ENCODE measurements at places on chromosomes 11 and 22.
A peak's percentile ranks its signal among the peaks of the same experiment; 100 is the strongest.

DNA sequence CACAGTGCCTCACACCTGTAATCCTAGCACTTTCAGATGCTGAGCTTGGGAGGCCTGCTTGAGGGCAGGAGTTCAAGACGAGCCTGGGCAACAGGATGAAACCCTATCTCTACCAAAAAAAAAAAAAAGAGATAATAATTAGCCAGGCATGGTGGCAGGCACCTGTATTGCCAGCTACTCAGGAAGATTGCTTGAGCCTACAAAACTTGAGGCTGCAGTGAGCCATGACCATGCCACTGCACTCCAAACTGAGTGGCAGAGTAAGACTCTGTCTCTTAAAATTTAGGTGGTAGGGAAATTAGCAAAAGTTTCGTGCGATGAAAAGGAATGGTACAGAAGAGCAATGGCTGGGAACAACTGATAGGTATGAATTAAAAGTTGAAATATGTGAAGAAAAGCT, 18.0 kb downstream of the ST13 start:
- peaks cover 8% of the 10 kb centered on the region for H3K4me1 ChIP-seq
- H3K36me3 ChIP-seq: peaks cover 8% of the 10 kb centered on the region
- H3K4me3 ChIP-seq: no peak overlapping the region
- no peak overlapping the region for H3K27ac ChIP-seq
- H3K27me3 ChIP-seq: no peaks in the 10 kb centered on the region
- DNase-seq: no peak

DNA sequence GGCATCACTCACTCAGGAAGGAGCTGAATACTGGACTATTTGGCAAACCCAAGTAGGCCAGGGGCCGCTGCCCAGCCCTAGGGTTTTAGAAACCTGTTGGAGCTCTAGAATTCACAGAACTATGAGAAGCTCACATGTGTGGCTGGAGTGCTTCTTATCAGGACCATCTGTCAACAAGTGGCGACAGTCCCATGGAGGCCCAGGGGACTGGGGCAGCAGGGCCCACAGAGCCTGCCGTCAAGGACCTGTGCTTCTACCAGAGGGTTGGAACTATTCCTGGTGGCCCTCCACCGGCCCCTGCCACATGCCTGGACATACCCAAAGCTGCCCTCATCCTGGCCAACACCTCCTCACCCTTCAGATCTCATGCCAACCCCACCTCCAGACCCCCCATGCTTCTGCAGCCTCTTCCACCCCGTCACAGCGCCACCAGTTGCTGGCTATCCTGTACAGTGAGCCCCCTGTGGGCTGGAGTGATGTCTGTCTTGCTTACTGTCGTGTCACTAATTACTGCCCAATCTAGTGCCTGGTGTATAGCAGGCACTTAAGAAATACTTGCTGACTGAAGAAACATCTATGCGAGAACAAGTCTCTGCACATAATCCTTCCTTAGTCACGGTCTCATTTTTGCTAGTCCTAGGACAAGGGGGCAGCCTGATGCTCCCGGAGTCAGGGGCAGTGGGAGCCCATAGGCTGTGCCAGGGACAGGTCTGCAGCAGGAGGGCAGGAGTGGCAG, 27.2 kb upstream of the RASL10A start:
- H3K27ac ChIP-seq: peak overlapping the region; percentile 54
- peaks cover 46% of the 10 kb centered on the region for H3K36me3 ChIP-seq
- no peak overlapping the region for H3K4me3 ChIP-seq
- DNase-seq: peak; percentile 60
- H3K27me3 ChIP-seq: no peaks in the 10 kb centered on the region

DNA sequence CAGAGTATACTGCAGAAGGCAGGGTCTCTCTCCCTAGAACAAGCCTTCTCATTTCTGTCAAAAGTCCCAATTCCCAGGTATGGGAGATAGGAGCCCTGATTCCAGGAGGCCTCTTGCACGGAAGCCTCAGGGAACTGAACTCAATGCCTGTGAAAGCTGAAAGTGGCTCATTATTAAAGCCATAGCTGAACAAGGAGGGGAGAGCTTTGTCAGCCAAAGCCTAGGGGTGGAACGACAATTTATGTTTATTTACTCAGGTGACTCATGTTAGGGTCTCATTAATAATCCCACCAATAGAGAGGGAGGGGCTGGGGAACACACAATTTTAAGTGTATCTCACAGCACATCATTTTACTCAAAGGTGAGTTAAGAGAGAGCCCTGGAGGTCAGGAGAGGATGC, 44.9 kb downstream of the DSCAML1 start:
- H3K4me1 ChIP-seq: peaks cover 38% of the 10 kb centered on the region
- DNase-seq: no peak
- no peaks in the 10 kb centered on the region for H3K27me3 ChIP-seq
- H3K36me3 ChIP-seq: no peaks in the 10 kb centered on the region
- no peak overlapping the region for H3K27ac ChIP-seq
- H3K4me3 ChIP-seq: no peak overlapping the region

- no peak overlapping the region for H3K27ac ChIP-seq
- peaks cover 33% of the 10 kb centered on the region for H3K4me1 ChIP-seq
- H3K27me3 ChIP-seq: no peaks in the 10 kb centered on the region
- no peak overlapping the region for H3K4me3 ChIP-seq
- no peak for DNase-seq
Measured at GRCh38 chr22:46897246-46897623, 134.8 kb downstream of the TBC1D22A start.

DNA sequence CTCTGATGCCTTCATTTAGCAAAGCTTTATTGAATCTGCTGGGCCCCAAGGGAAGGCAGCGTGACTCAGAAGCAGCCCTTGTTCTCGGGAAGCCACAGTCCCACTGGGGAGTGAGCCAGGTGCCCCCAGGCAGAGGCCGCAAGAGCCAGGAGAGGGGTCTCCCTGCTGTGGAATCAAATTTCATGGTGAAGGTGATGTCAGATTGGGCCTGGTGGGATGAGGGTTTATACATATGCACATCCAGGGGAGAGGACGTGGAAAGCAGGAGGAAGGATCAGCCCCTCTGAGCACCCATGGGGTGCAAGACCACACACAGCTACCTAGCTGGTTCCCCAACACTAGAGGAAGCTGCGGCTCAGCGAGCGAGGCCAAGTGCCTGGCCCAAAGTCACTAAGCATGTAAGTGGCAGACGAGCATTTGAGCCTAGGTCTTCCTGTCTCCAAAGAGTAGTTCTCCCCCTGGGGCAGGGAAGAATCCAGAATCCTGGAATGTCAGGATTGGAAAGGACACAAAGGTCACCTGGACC, 2.0 kb downstream of the SYNGR1 start:
- no peak overlapping the region for H3K4me3 ChIP-seq
- no peak overlapping the region for H3K27ac ChIP-seq
- DNase-seq: no peak
- H3K36me3 ChIP-seq: no peaks in the 10 kb centered on the region
- peaks cover 27% of the 10 kb centered on the region for H3K27me3 ChIP-seq

GRCh38 chr11:45156741-45157140, 10.3 kb downstream of the PRDM11 start:
- H3K36me3 ChIP-seq: no peaks in the 10 kb centered on the region
- no peak overlapping the region for H3K4me3 ChIP-seq
- no peak overlapping the region for H3K27ac ChIP-seq
- no peak for DNase-seq
- H3K27me3 ChIP-seq: no peaks in the 10 kb centered on the region

DNA sequence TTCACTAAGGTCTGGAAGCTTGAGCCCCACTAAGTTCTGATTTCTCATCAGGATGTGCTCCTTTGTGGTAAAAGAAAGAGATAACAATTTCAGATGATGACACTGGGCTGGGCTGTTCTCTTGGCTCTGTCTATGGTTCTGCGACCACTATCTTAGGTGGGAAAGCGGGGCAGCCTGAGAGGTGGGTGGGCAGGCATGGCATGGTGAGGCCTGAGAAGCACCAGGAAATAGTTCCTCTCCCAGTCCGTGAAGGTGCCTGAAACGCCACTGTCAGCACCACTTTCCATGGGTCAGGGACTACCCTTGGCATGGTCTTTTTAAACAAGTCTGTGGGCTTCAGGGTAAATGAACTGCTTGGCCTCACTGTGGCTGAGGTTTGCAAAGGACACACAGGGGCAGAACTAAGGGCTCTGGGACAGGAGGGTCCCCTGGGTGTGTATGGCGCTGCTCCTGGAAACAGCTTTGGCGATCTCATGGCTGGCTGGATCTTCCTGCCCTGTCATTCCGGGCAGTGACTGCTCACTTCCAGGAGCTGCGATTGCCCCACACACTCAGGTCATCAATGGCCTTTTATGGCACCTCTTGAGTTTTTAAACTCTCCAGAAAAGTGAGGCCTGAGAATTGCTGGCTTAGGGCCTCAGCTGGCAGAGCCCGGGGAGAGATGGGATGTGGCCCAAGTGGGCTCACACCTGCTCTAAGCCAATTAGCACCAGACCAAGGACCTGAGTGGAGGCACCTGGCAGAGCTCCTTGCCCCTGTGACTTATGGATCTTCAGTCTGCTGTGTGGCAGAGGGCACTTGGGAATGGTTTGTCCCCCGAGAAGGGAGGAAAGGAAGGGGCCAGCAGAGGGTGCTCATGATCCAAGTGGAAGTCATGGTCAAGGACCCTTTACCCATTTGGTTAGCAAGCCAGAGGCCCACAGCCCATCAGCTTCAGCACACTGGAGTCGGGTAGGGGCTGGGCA, 55.6 kb upstream of the LYVE1 start:
- no peak overlapping the region for H3K27ac ChIP-seq
- peaks cover 27% of the 10 kb centered on the region for H3K27me3 ChIP-seq
- no peaks in the 10 kb centered on the region for H3K4me1 ChIP-seq
- DNase-seq: peak; percentile 37
- no peaks in the 10 kb centered on the region for H3K36me3 ChIP-seq

GRCh38 chr11:116167706-116168458, 604.9 kb downstream of the BUD13 start:
- no peak for DNase-seq
- no peaks in the 10 kb centered on the region for H3K4me1 ChIP-seq
- H3K36me3 ChIP-seq: no peaks in the 10 kb centered on the region
- H3K27me3 ChIP-seq: no peaks in the 10 kb centered on the region
- no peak overlapping the region for H3K4me3 ChIP-seq

DNA sequence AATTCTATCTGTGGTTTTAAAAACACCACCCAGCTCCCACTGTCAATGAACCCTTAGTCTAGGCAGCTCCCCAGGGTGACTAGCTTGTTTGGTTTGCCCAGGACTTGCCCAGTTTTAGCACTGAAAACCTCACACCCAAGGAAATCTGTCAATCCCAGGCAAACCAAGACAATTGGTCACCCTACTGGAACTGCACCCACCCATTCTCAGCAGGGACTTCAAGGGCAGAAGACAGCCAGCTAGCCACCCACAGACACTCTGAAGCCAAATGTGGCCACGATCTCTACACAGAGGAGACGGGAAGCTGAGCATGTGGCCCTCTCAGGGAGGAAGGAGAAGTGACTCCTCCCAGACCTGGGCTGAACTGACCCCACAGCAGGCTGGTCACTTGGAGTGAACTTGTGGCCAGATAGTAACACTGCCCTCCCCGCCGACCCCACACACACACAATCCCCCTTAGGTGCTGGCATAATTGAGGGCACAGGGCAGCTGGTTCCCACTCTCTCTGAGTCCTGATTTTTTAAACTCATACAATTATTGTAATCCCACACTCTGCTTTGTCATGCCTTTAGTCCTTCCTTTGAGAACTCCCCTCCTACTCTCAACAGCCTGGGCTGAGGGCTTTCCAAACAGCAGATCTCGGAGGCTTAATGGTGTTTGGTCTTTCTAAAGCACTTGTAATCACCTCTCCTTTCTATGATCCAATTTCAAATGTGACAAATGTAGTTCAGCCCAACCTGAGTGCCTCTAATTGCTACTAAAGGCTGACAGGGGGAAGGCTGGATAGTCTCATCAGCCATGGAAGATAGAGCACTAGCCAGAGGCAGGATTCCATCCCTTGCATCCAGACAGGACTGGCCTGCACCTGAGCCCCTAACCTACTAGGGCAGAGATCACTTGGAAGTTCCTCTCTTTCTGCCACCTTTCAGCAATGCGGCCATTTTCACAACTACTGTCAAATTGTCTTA, 74.7 kb upstream of the DRD2 start:
- no peak for DNase-seq
- no peaks in the 10 kb centered on the region for H3K36me3 ChIP-seq
- H3K27me3 ChIP-seq: no peaks in the 10 kb centered on the region
- no peak overlapping the region for H3K27ac ChIP-seq
- no peaks in the 10 kb centered on the region for H3K4me1 ChIP-seq

DNA sequence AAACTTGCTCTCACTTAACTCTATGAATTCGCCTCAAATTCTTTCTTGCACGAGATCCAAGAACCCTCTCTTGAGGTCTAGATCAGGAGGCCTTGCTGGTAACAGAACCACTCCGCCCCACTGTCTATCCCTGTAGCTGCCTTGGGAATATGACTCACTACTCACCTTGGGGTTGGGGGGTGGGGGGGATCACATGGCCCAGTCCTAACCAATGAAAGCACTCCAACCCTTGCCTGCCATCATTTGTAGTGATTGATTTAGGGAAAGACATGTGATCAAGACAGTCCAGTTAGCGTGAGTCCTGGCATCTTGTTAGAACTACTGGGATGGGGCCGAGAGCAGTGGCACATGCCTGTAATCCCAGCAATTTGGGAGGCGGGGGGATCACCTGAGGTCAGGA, 4.8 kb upstream of the MRTFA start:
- H3K27me3 ChIP-seq: no peaks in the 10 kb centered on the region
- no peak for DNase-seq
- H3K27ac ChIP-seq: no peak overlapping the region
- no peaks in the 10 kb centered on the region for H3K36me3 ChIP-seq
- no peak overlapping the region for H3K4me3 ChIP-seq

GRCh38 chr11:44694443-44694842, 32.3 kb upstream of the TSPAN18 start:
- H3K36me3 ChIP-seq: no peaks in the 10 kb centered on the region
- no peaks in the 10 kb centered on the region for H3K4me1 ChIP-seq
- DNase-seq: no peak
- H3K27ac ChIP-seq: no peak overlapping the region
- no peak overlapping the region for H3K4me3 ChIP-seq
- no peaks in the 10 kb centered on the region for H3K27me3 ChIP-seq

- H3K4me1 ChIP-seq: peaks cover 7% of the 10 kb centered on the region
- no peaks in the 10 kb centered on the region for H3K36me3 ChIP-seq
- no peak overlapping the region for H3K27ac ChIP-seq
- no peak overlapping the region for H3K4me3 ChIP-seq
Measured at GRCh38 chr22:48981371-48982061, 846.2 kb downstream of the BRD1 start.

GRCh38 chr22:36221799-36222751, 17.3 kb downstream of the APOL2 start:
- peak; percentile 37 for DNase-seq
- no peak overlapping the region for H3K4me3 ChIP-seq
- H3K4me1 ChIP-seq: peaks cover 22% of the 10 kb centered on the region
- H3K36me3 ChIP-seq: no peaks in the 10 kb centered on the region
- no peak overlapping the region for H3K27ac ChIP-seq

DNA sequence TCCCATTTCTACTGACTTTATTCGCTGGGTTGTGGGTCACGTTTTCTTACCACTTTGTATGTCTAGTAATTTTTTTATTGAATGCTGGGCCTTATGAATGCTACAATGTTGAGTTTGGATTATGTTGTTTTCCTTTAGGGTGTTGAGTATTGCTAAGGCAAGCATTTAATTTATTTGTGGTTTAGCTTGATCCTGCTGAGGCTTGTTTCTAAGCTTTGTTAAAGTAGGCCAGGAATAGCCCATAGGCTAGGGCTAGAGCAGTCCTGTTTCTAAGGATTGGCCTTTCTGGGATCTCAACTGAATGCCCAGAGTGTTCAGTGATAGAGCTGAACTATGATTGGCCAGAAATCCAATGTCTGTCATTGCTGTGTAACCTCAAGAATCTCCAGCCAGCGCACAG, 56.1 kb upstream of the LDLRAD3 start:
- no peaks in the 10 kb centered on the region for H3K36me3 ChIP-seq
- no peaks in the 10 kb centered on the region for H3K27me3 ChIP-seq
